SW480 (cell line): ENCODE measurements at places on chromosomes 5 and 9.
A peak's percentile ranks its signal among the peaks of the same experiment; 100 is the strongest.

GRCh38 chr9:14170973-14171596 lies 142.9 kb downstream of the NFIB start:
- no peak for DNase-seq

DNA sequence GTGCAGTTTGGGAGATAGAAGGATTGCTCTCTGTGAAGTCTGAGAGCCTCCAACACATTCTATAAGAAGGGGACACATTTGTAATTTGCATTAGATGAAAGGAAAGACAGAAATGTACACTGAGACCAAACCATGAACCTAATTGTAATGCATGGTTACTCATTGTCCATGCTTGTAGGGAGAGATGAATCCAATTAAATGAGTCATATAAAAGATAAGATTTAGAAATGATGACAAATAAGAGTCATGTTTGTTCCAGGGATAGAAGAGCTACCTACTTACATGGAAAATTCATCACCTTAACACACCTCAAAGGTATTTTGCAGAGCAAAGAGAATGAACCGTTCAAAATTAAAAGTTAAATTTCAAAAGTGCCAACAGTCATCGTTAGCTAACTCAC lies 85.1 kb downstream of the FBXL7 start:
- no peak for DNase-seq

DNA sequence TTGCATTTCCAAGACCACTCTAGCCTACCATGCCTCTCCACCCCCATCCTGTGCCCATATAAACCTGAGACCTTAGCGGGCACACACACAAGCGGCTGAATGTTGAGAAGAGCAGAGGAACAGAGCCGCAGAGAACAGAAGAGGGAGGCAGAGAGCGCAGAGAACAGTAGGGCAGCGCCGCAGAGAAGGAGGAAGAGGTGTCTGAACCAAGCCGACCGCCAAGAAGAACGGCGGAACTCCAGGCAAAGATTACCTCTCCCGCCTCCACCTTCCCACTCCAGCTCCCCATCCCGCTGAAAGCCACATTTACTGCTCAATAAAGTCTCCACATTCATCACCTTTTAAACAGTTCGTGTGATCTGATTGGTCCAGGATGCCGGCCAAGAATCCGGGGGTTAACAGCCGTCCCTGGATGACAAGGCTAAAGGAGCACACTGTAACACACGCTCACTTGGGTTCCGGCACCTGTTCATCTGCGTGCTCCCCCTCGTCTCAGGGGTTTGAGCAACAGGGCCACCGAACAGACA lies 33.2 kb downstream of the GRIN3A start:
- peak; percentile 11 for DNase-seq

GRCh38 chr5:143560378-143560777 lies 156.9 kb upstream of the NR3C1 start:
- no peak for DNase-seq

- DNase-seq, result no peak
Observed at GRCh38 chr9:125948887-125949596, 201.9 kb downstream of the PBX3 start.
